Germinal center (tissue), 1 donor: ENCODE measurements at places on chromosomes 6 and 20.
A peak's percentile ranks its signal among the peaks of the same experiment; 100 is the strongest.

DNA sequence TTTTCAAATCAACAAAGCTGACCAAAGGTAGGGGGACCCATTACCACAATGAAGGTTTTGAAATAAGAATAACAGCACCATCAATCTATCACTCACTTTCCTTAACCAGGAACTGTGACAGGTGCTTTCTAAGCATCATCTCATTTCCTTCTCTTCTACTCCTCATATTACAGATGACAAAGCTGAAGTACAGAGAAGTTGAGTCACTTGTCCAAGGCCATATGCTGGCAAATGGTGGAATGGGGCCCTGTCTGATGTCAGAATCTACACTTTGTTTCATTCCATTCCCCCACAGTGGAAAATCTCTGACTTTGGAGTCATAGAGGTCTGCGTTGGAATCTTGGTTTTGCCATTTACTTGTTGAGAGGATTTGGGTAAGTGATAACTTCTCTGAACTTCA lies 222.5 kb upstream of the LRFN2 start:
- no peak for DNase-seq

DNA sequence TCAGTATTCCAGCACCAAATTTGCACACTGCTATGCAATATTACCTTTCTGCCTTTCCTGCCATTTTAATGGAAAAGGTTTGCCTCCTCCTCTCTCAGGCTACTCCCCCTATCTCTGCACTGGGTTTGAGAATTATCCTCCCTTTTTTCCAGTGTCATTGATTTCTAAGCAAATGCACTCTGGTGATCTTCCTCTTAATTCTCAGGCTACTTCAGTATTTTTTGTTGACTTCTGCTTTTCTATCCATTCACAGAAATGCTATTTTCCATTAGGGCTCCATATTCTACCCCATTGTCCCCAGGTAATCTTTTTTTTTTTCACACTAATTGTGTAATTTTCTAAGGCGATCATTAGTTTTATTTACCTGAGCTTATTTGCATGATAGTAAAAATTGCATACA lies 144.0 kb downstream of the GJA1 start:
- no peak for DNase-seq

GRCh38 chr6:4598384-4598995 lies 177.7 kb upstream of the CDYL start:
- DNase-seq, result no peak

GRCh38 chr6:42441697-42442081 lies 10.0 kb downstream of the TRERF1 start:
- DNase-seq, result no peak

GRCh38 chr20:8221887-8222419 lies 89.9 kb downstream of the PLCB1 start:
- DNase-seq, result no peak

DNA sequence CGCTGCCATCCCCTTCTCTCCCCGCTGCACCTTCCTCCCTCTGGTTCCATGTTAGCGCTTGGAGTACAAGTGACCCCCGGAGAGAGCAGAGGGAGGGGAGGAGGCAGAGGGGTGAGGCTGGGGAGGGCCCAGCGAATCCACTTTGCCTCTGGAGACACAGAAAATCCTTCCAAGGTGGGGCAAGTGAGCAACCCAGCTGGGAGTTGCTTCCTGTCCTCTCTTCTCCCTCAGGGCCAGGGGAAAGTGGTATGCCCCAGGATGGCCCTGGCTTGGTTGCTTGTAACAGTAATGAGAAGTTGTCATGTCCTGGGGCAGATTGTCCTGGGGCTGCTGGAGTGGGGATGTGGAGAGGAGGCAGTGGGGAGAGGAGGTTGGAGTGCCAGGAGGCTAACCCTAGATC lies 691 bp upstream of the ANGPT4 start:
- no peak for DNase-seq

DNA sequence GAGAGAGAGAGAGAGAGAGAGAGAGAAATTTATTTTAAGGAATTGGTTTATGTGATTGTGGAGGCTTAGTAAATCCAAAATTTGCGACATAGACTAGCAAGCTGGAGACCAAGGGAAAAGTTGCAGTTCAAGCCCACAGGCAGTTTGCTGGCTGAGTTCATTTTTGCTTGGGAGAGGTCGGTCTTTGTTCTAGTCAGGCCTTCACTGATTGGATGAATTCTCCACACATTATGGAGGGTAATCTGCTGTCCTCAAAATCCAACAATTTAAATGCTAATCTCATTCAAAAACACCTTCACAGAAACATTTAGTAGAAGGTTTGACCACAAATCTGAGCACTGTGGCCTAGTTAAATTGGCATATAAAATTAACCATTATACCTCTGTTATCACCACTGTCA lies 439.6 kb downstream of the EPM2A start:
- DNase-seq, result no peak

GRCh38 chr6:89966228-89966544 lies 71.9 kb downstream of the GJA10 start:
- DNase-seq, result no peak

GRCh38 chr6:32181915-32182529 lies 2.0 kb downstream of the AGER start:
- DNase-seq, result no peak

GRCh38 chr6:1482381-1483166 lies 93.2 kb downstream of the FOXF2 start:
- DNase-seq, result peak; percentile 38

DNA sequence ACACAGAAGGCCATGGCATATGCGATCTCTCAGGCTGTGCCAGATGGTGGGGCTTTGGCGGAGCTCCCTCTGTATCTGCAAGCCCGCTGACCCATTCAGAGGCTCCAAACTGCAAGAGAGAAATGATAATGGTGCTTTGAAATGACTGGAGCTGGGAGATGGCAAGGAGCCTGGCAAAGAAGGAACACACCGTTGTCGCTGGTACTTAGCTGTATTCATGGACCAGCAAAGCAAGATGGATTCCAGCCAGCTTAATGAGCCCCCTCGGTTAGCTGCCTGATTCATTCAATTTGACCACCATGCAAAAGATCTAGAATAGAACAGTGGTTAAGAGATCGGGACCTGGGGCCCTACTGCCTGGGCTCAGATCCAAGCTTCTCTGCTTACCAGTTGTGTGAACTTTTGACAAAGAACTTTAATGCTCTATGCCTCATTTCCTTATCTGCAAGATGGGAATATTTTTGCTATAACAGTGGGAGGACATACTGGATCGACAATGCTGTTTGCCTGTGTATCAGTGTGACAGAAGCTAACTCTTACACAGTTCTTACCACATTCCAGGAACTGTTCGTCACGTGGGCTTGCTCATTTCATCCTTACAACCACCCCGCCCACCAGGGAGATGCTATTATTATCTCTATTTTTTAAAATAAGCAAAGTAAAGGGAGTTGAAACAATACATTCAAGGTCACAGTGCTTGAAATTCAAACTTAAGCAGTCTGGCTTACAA lies 317.8 kb upstream of the SULF2 start:
- no peak for DNase-seq

DNA sequence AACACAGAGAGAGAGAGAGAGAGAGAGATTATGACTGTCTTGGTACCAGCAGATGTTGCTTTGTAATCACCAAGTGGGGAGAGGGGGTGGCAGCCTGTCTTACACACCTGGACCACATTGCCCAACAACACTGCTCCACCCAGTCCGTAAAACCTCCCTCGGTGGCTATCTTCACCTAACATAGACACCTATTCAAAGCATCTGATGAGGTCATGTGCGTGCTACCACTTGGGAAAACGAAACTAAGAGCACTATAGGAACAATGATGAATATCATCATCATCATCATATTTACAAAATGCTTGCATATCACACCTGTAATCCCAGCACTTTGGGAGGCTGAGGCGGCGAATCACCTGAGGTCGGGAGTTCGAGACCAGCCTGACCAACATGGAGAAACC lies 24.1 kb upstream of the SALL4 start:
- DNase-seq, result no peak

GRCh38 chr6:165749163-165749562 lies 86.1 kb upstream of the PDE10A start:
- DNase-seq, result no peak

GRCh38 chr6:96907498-96907897 lies 9.8 kb upstream of the NDUFAF4 start:
- DNase-seq, result no peak

GRCh38 chr6:106084989-106085691 lies 996 bp upstream of the PRDM1 start:
- no peak for DNase-seq

DNA sequence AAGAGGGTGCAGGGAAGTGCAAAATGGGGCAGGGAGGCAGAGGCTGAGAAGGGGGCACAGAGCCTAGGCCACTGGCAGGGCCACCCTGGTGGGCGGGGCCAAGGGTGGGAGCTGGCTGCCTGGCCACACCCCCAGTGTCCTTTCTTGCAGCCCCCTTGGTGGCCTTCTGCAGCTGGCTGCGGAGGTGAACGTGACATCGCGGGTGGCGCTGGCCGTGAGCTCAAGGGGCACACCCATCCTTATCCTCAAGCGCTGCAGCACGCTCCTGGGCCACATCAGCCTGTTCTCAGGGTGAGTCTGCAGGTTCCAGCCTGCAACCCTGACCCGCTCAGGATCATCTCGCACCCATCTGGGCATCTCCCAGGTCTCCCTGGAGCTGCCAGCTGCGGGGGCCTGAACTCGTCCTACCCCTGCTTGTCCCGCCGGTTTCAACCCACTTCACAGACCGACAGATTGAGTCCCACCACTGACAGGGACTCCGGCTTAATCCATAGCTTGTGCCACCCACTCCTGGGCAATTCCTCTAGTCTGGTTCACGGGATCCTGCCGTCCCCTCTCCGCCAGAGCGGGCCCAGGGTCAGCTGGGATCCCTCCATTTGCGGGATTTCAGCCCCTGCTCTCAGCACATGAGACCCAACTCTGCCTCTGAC lies 6.2 kb downstream of the BPIFB3 start:
- no peak for DNase-seq

GRCh38 chr20:63314566-63315239 lies 21.7 kb downstream of the COL20A1 start:
- DNase-seq, result no peak

- no peak for DNase-seq
Measured at GRCh38 chr6:100289285-100289684, 175.4 kb downstream of the SIM1 start.

DNA sequence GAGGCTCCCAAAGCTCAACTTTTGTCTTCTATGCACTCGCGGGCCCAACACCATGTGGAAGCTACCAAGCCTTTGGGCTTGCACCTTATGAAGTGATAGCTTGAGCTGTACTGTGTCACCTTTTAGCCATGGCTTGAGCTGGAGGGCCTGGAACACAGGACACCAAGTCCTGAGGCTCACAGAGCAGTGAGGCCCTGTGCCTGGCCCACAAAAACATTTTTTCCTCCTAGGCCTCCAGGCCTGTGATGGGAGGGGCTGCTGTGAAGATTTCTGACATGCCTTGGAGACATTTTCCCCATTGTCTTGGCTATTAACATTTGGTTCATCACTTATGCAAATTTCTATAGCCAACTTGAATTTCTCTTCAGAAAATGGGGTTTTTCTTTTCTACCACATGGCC lies 96.5 kb downstream of the MMUT start:
- no peak for DNase-seq

GRCh38 chr6:113392551-113393055 lies 464.5 kb upstream of the MARCKS start:
- no peak for DNase-seq

DNA sequence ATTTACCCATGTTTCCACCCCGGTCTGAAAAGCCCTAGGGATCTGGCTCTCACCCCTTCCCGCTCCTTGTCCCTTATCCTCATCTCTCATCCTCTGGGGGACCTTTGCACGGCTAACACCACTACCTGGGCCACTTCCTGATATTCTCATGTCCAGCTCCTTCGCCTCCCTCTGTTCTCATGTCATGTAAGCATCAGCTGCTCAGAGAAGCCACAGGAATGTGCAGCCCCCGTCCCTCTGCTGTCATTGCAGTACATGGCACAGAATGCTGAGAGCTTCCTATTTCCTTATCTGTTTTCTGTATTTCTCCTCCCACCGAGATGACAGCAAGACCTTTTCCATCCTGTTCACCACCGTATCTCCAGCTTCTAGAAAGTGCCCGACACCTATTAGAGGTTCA lies 102.4 kb downstream of the MTHFD1L start:
- no peak for DNase-seq

DNA sequence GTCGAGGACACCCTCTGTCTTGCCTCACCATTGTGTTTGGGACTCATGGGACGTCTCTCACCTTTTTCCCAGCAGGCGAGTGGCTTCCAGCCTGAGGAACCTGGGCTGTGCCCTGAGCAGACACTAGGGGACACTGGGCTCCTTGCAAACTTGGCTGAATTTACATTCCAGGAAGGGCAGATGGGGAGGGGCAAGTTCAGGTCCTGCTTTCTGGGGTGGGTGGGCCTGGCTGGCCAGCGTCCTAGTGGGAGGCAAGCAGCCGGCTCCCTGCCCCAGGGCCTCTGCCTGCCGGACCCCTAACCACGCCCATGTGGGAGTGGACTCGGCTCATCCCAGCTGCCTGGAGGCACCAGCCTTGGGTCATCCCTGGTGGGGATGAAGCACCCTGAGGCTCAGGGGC lies 48.2 kb upstream of the MLN start:
- no peak for DNase-seq

DNA sequence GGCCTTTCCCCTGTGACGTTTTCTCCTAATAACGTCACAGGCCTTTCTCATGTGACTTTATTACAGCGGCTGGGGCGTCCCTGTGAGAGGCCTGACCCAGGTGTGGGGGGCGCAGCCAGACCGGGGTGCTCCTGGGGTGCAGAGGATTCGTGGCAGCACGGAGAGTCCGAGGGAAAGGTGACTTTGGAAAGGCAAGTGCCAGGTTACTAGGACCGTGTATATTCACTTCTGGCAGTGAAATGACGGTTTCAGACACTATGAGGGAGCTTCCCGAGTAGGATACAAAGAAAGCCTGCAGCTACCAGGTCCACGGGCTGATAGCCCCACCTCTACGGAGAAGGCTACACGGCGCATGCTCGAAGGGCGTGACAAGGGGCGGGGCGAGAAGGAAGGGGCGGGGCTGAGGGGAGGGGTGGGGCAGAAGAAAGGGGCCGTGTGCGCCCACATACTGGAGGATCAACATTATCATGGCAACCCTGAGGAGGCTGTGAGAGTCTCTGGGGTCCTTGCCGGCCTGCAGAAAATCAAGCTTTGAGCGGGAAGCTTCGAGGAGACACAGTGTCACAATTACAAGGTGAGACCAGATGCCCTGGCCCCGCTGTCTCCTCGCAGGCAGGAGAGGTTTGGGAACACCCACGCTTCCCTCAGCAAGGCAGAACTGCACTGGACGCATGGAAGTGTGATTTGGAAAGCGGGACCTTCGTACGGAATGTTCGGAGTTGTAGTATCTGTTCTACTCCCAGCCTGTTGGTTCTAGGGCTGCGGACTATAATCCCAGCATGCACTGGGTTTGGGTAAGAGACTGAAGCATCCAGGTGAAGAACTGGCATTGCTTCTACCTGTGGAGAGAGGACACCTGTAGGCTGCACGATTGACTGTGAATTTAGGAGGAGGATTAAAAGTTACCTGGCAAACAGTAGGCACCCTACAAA lies 54.4 kb upstream of the ZNF337 start:
- DNase-seq, result peak; percentile 67

DNA sequence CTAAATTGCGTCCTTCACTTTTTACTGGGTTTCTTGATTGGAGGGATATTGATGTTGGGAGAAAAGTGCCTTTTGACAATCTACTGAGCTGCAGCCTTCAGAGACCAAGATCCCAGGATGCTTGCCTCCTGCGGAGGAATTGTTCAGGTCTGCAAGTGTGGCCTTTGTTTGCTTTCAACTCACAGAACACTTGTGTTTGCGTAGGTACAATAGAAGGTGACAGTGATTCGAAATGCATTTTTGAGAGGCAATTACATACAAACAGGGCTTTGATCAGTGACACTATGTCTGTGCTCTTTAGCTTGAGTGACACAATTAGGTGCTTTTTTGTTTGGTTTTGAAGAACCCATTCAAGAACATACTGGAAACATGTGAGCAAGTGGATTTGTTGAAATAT lies 600.6 kb downstream of the QKI start:
- no peak for DNase-seq

- no peak for DNase-seq
Measured at GRCh38 chr20:47221036-47221625, 135.4 kb downstream of the ZMYND8 start.
